PC-3 (cell line): ENCODE measurements at places on chromosomes 11 and 22. TPM values are rescaled to one million over a fixed set of nuclear protein-coding genes. Genes with fewer than 3 reads are reported as not detected.

Gene C11orf91
- total RNA-seq, result 1.0 TPM in 1 of 2 replicates, not detected in the other

Gene PDGFB
- total RNA-seq, result 29.7 and 33.1 TPM in 2 replicates

Gene OR51B4
- total RNA-seq, result 0.11 TPM in 1 of 2 replicates, not detected in the other

DNA sequence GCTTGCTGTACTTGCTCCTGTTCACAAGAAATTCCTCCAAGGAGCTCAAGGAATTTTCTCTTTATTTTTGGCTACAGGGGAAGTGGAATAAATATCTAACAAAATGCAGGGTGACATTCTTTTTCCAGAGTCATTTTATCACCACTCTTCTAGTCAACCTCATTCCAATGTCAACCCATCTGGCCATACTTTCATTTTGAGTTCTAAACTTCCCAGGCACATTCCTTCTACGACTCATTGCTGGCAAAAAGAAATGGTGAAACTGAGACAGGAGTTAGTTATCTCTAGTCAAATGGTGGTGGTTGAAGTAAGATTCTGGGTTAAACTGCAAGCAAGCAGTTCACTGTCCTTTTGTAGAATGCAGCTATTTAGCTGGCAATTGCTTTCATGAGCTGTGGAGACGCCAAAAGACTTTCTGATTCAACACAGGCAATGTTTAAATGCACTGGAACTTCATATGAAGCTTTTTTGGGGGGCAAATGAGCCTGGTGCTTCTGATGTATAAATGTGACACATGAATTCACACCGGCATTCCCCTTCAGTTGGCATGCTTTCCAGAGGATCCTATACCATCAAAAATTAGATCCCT, 304.6 kb downstream of the CADM1 start:
- no peak overlapping the region for H3K27ac ChIP-seq
- no peak overlapping the region for H3K4me3 ChIP-seq
- no peaks in the 10 kb centered on the region for H3K36me3 ChIP-seq
- H3K27me3 ChIP-seq, result no peaks in the 10 kb centered on the region
- no peak for DNase-seq
- no peaks in the 10 kb centered on the region for H3K4me1 ChIP-seq

- H3K27me3 ChIP-seq, result no peaks in the 10 kb centered on the region; the same call in 1 of the 2 replicates
- peak overlapping the region; percentile 66 for H3K4me3 ChIP-seq
- H3K36me3 ChIP-seq, result no peaks in the 10 kb centered on the region
- peak; percentile 23 for DNase-seq
- peaks cover 15% of the 10 kb centered on the region for H3K4me1 ChIP-seq
These were observed 765 bp downstream of the RCOR2 start for GRCh38 chr11:63915961-63916836.
